ENCODE measurements at places on chromosomes 3 and 15. TPM values are rescaled to one million over a fixed set of nuclear protein-coding genes. Genes with fewer than 3 reads are reported as not detected.

DNA sequence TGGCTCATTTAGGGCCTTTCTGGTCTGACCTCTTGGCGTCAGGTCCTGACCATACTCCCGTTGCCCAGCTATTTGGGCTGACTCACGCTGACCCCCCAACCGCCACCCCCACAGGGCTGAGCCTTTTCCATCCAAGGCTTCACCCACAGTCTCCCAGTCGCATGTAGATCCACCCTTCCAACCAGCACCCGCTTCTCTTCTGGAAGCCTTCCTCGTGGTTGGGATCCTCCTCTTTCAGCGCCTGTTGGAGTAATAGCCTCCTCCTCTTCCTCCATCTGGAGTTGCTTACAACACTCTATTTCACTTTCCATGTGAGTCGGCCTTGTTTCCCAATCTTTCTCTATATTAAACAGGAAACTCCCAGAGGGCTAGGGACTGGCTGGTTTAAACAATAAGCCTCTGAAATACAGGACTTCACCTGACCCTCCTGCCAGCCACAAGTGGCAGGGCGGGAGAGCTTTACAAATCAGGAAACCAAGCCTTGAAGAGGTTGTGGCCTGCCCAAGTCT lies 2.1 kb upstream of the ALAS1 start:
- H3K4me3 ChIP-seq, result no peak overlapping the region
- H3K36me3 ChIP-seq, result peaks cover 8% of the 10 kb centered on the region
- no peak overlapping the region for H3K27ac ChIP-seq

DNA sequence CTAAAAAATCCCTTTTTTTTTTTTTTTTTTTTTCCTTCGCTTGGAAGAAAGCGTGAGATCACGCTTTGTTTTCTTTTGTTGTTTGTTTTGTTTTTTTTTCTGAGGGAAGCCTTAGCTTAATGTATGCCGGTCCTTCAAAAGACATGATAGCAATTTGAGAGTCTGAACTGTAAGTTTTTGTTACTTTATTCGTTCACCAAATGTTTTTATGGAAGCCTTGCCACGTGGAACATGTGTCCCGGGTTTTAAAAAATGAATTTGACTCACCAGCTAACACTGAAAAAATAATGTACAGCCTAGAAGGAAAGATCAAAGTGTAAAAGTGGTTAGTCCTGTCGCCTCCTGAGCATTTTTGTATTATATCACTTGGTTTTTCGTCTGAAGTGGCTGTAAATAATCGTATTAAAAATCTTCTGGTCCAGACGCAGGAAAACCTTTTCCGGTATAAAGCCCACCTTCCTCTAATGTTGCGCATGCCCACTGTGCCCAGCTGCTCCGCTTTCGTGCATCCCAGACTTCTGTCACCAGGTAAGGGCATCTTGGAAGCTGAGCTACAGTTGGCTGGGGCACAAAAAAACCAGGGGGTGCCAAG lies 795 bp upstream of the MYNN start:
- H3K36me3 ChIP-seq, result peaks cover 25% of the 10 kb centered on the region
- peaks cover 18% of the 10 kb centered on the region for H3K4me1 ChIP-seq
- H3K27ac ChIP-seq, result peak overlapping the region; percentile 97
- H3K4me3 ChIP-seq, result peak overlapping the region; percentile 76
- peak; percentile 84 for DNase-seq
- no peaks in the 10 kb centered on the region for H3K27me3 ChIP-seq

- DNase-seq, result no peak
- no peak overlapping the region for H3K27ac ChIP-seq
- H3K4me1 ChIP-seq, result no peaks in the 10 kb centered on the region
- peaks cover 64% of the 10 kb centered on the region for H3K36me3 ChIP-seq
- H3K4me3 ChIP-seq, result no peak overlapping the region
Observed at GRCh38 chr3:37040231-37040630, 46.9 kb downstream of the MLH1 start.

DNA sequence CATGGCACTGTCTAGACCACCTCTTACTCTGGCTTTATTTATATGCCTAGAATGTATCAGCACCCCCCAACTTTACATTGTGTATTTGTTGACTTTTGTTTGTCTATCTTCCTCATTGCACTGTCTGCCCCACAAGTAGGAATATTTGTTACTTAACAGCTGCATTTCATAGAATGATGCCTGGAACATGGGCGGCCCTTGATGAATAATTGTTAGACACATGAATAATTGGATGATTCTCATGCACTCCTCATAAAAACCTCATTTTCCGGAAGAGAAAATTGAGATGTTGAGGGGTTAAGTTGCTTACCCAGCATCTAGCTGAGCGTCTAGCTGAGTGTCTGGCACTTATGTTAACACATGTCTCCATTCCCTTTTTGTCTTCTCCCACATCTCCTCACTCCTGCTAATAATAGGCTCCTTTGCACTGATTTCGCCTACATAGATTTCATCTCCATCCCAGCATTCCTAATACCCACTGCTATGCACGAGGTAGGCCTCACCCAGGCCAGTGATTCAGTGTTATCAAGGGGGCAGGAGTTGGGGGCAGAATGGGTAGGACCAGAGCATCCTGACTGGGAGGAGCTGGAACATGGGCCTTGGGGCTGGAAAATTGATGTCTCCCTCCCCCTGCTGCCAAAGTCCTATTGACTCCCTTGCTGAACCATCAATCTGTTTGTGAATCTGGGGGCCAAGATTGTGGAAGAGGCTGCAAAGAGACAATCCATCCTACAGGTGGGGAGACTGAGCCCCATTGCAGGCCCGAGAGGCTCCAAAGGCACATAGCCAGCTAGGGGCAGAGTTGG lies 7.8 kb upstream of the WNT7A start:
- H3K4me3 ChIP-seq, result no peak overlapping the region
- no peaks in the 10 kb centered on the region for H3K36me3 ChIP-seq
- no peak for DNase-seq

DNA sequence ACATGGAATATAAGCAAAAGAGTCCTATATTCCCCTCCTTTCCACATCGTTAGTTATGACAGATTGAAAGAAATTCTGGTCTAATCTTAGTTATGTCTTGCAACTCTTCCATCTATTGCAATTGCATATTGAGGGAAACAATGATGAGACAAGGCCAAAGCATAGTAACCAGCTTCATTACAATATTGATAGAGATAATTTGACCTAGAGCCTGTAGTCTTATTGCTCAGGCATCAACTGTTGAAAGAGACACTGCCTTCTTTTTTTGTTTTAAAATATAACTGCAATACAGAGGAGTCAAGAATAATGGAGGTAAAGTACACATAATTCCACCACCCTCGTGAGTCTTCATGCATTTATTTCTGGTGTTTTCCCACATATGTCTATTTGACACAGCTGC lies 2.0 kb downstream of the TM4SF18 start:
- no peak for DNase-seq
- no peak overlapping the region for H3K27ac ChIP-seq
- no peak overlapping the region for H3K4me3 ChIP-seq
- H3K4me1 ChIP-seq, result peaks cover 18% of the 10 kb centered on the region
- no peaks in the 10 kb centered on the region for H3K36me3 ChIP-seq

DNA sequence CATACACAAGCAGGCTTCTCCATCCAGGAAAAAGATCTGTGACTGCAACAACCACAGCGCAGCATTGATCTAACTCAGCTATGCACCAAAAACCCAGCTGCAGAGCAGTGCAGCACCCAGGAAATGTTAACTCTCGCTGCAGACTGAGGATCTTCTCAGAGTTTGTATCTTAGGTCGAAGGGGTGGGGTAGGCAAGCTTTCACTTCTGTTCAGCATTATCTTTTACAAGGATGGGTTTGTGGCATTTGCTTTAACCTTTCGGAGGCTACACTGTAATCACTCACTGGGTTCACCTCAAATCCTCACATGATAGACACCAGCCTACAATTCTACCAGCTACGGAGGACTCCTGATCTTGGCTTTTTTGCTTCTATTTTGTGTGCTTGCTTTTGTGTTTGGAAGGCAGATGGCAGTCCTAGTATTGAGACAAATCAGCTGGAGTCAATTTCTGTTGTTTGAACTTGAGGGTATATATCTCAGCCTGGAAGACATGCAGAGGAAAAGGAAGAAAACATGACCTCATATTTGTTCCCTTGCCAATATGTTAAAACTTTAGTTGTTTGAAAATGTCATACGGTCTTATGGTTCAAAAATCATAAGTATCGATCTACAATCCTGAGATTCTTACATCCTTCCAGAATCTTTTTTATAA lies 25.2 kb downstream of the LRRK1 start:
- no peak overlapping the region for H3K4me3 ChIP-seq
- no peaks in the 10 kb centered on the region for H3K36me3 ChIP-seq

- no peak for DNase-seq
- no peak within 1 kb of the TSS for H3K27ac ChIP-seq
- no peaks in the 10 kb centered on the region for H3K36me3 ChIP-seq
- H3K27me3 ChIP-seq, result peaks cover 12% of the 10 kb centered on the region
- no peaks in the 10 kb centered on the region for H3K4me1 ChIP-seq
- H3K4me3 ChIP-seq, result peak within 1 kb of the TSS; percentile 53
Observed at GRCh38 chr15:50181969-50182218, at the start of gene SLC27A2. Gene SLC27A2 (plus strand): TSS chr15:50182196. CDS start chr15:50182428, 232 bp downstream.

Gene LIPH
- 12.1 TPM for total RNA-seq

- no peak for DNase-seq
- H3K4me3 ChIP-seq, result no peak overlapping the region
- H3K4me1 ChIP-seq, result peaks cover 9% of the 10 kb centered on the region
- H3K36me3 ChIP-seq, result no peaks in the 10 kb centered on the region
Observed at GRCh38 chr3:65899226-65899625, 139.5 kb downstream of the MAGI1 start.

Gene HHATL
- not detected for total RNA-seq

Gene ENTPD3
- 0.54 TPM for total RNA-seq

Gene TMEM212
- not detected for total RNA-seq

- no peaks in the 10 kb centered on the region for H3K4me1 ChIP-seq
- no peak overlapping the region for H3K27ac ChIP-seq
- no peak overlapping the region for H3K4me3 ChIP-seq
- no peaks in the 10 kb centered on the region for H3K27me3 ChIP-seq
Observed at GRCh38 chr15:95176794-95177577, 945.6 kb downstream of the MCTP2 start.

GRCh38 chr3:13666781-13667709 lies 118.1 kb downstream of the FBLN2 start:
- no peaks in the 10 kb centered on the region for H3K4me1 ChIP-seq
- H3K4me3 ChIP-seq, result no peak overlapping the region
- H3K27me3 ChIP-seq, result peaks cover 5% of the 10 kb centered on the region

Gene ITGA11
- 0.17 TPM for total RNA-seq
